ENCODE measurements at places on chromosomes 3 and 15.

GRCh38 chr15:40618906-40619305 lies 24.9 kb downstream of the KNL1 start:
- DNase-seq: no peak

DNA sequence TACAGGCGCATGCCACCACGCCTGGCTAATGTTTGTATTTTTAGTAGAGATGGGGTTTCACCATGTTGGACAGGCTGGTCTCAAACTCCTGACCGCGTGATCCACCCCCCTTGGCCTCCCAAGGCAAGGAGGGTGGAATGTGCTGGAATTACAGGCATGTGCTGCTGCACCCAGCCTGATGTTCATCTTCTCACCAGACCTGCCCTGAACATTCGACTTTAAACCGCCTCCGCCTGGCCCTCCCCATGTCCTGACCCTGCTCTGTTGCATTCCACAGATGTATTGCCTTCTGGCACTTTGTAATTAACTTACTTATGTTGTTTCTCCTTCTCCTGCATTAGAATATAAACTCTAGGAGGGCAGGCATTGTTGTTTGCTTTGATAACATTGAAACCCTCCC lies 102.1 kb downstream of the LINGO1 start:
- no peak for DNase-seq

GRCh38 chr3:62873451-62873760 lies 1.8 kb downstream of the CADPS start:
- DNase-seq: no peak

GRCh38 chr3:53613125-53613524 lies 118.7 kb downstream of the CACNA1D start:
- no peak for DNase-seq

DNA sequence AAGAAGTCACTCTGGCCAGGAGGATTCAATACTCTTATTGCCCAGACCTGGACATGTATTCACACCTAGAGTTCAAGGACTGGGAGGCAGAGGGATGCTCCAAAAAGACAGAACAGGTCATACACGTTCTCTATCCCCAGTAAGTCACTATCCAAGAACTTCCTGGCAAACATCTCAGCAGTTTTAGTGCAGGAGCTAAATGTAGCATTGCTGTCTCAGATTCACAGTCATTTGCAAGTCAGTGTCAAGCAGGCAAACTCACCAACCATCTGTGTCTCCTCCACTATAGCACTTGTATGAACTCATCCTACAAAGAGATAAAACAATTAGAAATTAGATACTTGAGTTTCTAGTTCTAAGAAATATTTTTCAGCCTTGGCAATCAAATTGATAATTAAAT lies 38.4 kb downstream of the ABHD17C start:
- DNase-seq: no peak

DNA sequence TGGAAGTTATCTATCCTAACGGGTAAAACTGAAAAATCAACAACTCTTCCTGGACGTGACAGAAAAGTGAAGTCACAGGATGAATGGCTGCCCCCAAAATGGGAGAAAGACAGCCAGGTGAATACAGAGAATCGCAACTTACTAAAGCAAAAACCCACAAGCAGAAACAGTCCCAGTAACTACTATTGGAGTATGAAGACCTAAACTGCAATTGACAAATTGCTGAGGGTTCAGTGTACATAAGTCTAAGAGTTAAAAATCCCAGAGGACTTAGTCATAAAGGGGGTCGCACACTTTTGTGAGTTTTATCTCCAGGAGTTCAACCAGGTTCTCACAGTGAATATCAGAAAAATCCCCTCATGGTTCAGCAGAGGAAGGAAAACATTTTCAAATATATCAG lies 56.8 kb upstream of the IMPG2 start:
- DNase-seq: no peak

DNA sequence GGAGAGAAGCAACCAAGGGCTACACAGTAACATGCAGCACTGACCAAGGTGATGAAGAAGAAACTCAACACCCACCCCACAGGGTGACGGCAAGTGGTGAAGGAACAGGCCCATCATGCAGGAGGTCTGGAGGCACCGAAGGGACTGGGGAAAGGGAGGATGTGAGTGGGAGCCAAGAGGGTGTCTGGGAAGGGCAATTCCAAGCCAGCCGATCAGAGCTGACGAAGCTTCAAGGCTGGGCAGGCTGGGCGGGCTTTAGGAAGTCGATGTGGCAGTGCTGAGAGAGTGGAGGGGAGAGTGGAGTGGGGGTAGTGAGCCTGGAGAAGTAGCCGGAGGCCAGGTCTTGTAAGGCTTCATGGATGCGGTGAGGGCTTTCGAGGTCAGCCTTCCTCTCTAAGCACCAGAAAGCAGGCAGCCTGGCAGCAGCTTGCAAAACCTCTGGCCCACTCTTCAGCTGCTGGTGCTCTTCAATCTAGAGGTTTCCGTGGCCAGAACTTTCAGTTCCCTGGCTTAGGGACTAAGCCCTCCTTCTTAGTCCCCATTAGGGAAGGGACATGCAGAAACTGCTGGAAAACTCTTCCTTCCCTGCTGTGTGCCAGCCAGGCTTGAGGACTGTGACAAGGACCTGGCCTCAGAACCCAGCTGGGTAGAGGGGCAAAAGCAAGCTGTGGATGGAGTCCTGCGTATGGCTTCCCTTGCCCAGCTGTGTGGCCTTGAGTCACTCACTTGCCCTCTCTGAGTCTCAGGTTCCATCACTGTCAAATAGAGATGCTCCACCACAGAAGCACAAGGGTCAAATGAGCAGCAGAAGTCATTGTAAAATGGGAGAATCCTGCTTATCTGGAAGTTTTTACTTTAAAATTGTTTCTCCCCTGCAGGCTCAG lies 72.1 kb downstream of the TLE3 start:
- no peak for DNase-seq

All from activated naive CD4-positive, alpha-beta T cell (primary cell).